ENCODE measurements at places on chromosomes 7 and 10.

GRCh38 chr10:27297844-27298521 lies 57.4 kb upstream of the ACBD5 start:
- DNase-seq, result no peak

DNA sequence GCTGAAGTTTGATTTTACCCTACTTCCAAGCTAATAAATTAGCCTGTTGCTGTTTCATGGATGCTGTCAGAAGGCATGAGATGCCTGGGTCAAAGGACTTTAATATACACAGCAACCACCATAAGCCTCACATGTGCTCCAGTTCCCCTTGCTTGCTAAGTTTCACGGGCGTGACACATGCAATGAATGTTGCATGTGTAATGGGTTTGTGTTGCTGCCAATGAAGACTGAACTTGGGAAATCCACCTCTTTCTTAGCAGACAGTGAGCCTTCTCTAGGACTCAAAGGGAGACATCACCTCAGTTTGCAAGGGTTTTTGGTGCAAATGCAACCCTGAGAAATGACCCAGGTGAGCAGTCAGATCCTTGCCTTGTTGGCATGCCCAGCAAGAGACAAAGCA lies 505.5 kb upstream of the PODXL start:
- DNase-seq, result no peak

DNA sequence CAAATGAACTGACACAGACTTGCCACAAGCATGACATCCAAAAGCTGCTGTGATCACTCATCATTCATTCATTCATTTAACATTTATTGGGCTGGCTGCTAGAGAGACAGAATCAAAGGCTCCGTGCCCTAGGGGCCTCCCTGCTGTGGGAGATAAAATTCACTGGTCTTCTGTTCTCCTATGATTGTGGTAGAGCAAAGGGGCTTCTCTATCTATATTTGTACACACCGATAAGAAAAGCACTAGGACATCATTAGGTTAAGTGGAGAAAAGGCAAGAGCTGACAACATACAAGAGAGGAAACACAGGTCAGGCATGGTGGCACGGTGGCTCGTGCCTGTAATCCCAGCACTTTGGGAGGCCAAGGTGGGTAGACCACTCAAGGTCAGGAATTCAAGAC lies 847.0 kb downstream of the TYW1 start:
- no peak for DNase-seq

- DNase-seq, result no peak
Observed at GRCh38 chr10:79418274-79418673, 27.1 kb downstream of the ZCCHC24 start.

Data from stimulated activated CD8-positive, alpha-beta memory T cell treated with anti-CD3 and anti-CD28 coated beads, Interleukin-12 subunit alpha, Interleukin-12 subunit beta, amount 100 ng/mL, for 4 hours (primary cell).